Fibroblast of skin of left quadriceps (primary cell): ENCODE measurements at places on chromosomes 2 and 18.

- DNase-seq: no peak
These were observed 231.9 kb upstream of the MGAT5 start for GRCh38 chr2:134021830-134022524.

GRCh38 chr2:7539760-7540159 lies 622.5 kb downstream of the RNF144A start:
- DNase-seq: peak; percentile 82

DNA sequence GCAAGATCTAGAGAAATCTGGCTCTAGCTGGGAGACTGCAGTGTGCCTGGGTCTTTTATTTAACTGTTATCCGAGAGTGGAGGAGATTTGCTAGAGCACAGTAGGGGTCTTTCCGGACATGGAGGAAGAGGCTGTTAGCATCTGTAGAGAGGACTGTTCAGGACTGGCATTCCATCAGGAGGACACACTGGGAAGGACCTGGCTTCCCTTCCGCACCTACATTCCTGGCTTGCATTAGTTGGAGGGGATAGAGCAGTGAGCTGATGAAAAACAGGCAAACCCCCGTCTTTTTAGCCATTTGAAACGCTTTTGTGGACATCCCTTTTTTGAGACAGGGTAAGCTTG lies 874 bp upstream of the PIEZO2 start:
- no peak for DNase-seq

DNA sequence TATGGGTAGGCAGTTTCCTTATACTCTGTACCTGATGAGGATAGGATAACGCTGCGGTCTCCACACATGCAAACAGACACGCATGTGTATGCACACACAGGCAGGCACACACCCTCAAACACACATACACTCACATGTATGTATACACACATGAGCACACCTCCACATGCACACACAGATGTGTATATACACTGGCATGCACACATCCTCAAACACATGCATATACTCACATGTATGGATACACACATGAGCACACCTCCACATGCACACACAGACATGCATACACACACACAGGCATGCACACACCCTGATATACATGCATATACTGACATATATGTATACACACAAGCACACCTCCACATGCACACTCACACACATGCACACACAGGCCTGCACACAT lies 267.8 kb upstream of the HDAC4 start:
- DNase-seq: no peak

GRCh38 chr18:41999751-42000150 lies 44.7 kb downstream of the PIK3C3 start:
- no peak for DNase-seq

DNA sequence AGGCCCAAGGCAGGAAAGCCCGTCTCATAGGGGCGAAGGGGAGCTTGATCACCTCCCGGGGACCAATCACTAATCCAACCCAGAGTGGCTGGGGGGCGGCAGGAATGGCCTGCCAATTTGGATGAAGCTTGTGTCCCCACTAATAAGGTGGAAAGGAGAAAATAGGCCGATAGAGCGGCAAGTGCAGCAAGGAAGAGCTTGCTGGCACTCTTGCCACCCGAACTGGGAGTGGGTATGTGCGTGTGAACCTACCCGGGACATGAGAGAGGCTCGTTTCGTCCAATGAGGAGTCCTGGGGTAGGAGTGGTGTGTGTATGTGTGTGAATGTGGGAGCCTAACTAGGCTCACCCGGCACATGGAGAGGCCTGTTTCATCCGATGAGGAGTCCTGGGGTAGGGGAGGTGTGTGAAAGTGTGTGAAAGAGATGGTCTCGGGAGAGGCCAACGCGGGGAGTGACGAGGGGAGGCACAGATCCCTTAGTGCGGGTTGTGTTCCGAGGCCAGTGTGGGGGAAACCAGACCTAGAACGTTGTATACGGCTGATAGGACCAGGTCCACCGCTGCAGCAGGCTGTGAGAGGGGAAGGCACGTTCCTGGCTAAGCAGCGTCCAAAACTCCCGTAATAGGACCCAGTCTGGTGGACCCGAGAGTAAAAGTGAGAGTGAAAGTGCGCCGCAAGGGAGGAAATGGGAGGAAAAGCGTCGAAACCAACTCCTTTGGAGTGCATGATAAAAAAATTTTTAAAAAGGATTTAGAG lies 47.1 kb upstream of the SELENOI start:
- peak; percentile 15 for DNase-seq

DNA sequence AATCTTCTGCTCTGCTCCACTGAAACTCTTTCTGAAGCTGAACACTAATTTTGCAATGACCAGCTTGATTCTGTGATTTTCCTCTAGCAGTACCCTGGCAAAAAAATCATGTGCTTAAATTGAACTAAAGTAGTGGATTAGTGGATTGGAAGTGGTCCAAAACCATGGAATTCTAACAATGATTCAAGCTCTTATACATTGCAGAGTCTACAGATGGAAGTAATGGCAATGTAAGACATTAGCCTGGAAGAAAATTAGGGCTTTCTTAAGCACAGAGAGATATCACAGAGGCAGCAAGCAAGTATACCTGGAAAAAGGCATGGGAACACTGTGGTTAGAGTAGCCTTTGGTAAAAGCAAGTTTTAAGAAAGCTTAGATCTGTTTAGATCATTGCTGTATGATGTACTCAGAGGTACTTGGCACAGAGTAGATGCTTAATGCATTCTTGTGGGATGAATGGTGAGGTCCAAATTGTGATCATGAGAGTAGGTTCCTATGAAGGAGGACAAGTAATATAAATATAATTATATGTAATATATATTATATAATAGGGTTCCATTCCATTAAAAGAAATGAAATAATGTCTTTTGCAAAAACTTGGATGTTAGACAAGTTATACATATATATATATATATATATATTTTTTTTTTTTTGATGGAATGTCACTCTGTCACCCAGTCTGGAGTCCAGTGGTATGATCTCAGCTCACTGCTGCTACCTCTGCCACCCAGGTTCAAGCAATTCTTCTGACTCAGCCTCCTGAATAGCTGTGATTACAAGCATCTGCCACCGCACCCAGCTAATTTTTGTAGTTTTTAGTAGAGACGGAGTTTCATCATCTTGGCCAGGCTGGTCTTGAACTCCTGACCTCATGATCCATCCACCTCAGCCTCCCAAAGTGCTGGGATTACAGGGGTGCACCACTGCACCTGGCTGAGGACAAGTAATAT lies 172.2 kb upstream of the SCN7A start:
- DNase-seq: peak; percentile 68

GRCh38 chr2:159130302-159130701 lies 156.2 kb downstream of the WDSUB1 start:
- DNase-seq: no peak

GRCh38 chr2:26927221-26927620 lies 43.2 kb upstream of the MAPRE3 start:
- no peak for DNase-seq

DNA sequence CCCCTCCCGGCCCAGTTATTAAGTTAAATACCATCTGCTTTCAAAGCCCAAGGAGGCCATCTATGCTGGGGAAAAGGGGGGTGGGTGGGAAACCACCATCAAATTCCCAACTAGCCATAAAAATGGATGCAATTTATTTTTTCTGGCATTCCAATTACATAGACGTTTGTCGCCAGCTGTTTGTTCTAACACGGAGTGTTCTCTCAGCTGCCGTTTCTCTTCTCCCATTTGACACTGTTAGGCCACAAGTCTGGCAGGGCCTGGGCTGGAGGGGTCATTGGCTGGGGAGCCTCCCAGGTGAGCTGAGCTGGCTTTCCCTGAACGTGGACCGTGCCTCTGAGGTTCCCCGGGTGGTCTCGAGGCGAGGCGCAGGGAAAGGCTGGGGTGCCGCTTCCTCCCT lies 16.6 kb downstream of the ATOH8 start:
- no peak for DNase-seq

DNA sequence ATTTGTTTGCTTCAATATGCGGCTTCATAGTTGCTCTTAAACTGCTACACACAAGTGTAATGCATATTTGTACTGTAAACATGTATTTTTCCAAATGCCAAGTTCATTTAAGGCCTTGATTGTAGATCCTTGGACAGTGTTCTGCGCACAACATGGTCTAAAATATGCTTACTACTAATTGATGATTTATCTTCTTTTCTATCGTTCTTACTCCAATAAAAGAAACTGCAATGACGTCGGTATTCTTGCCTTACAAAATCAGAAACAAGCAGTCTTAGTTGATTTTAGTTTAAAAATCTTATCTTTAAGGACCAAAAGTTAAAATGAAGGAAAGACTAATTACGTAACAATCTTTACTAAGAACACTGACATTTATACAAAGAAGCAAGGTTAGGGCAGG lies 224.3 kb upstream of the SMAD7 start:
- no peak for DNase-seq

GRCh38 chr2:42114091-42114490 lies 55.1 kb upstream of the EML4 start:
- no peak for DNase-seq

DNA sequence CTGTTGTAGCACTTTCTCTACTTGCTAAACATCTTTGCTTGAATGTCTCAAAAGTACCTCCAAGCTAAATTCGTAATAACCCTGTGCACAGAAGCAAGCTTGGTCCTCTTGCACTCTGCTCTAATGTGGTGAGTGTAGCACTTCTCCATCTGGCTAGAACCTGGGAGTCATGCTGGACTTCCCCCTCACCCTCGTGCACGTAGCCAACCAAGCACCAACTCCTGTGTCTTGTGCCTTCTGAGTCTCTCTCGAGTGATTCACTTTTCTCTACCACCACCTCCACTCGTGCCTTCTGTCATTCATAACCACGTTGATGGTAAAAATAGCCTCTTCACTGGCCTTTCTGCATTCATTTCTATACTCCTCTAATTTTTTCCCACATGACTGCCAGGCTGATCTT lies 91.9 kb upstream of the KCNE4 start:
- no peak for DNase-seq

- no peak for DNase-seq
These were observed 332.8 kb upstream of the SOX11 start for GRCh38 chr2:5359397-5359796.

DNA sequence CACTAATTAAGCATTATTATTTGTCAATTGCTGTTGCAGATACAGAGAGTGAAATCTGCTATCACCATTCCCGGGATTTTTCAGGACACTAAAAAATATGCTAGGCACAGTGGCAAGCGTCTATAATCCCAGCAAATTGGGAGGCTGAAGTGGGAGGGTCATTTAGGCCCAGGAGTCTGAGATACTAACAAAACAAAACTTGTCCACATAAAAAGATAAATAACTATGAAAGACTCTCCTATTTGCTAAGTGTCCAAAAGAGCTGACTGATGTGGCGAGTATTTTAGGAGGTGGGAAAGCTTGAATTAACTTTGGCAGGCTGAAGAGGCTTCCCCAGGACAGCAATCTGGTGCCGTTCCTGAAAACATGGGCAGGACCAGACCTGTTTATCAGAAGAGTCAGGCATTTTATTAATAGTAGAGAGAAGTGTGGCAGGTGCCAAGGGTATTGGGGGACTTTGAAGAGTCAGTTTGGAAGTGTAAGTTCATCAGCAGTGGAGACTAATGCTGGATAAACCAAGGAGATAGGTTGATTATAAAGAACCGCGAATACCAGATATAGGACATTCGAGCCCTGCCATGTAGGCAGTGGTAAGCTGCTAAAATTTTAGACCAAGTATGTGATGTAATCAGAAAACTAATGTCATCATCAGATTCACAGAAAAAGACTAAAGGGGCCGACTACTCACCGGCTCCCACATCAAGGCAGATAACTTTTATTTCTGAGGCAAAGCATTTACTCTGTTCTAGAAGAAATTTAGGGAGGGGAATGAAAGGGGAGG lies 201.8 kb downstream of the EPHA4 start:
- DNase-seq: no peak

DNA sequence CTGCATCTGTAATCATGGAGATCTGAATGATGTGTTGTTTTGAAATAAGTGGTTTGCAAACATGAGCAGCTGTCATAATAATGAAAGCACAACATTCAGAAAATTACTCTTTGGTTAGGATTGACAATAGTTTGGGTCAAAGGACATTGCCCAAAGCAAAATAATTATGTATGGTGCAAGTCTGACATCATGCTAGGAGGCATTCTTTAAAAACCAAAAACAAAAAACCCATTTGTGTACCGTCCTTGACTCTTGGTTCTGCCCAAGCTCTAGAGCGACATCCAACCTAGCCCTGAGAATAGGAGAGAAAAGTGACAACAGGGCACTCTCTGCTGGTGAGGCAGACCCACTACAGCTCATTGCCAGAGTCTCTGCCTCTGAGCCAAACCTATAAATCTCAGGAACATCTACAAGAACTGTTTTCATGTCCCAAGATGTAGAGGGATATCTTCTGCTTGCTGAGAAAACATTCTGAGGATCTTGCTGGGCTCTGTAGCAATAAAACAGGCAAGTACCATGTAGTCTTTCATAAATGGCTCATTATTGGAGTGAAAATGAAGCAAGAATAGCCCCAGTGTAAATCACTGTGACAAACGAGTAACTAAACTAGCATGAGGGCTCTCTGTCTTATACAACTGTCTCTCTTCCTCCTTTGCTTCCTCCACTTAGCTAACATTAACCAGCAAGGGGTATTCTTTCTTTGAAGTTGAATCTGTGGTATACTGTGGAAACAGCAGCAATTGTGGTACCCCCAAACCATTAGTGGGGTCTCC lies 266.8 kb upstream of the CXCR4 start:
- no peak for DNase-seq

DNA sequence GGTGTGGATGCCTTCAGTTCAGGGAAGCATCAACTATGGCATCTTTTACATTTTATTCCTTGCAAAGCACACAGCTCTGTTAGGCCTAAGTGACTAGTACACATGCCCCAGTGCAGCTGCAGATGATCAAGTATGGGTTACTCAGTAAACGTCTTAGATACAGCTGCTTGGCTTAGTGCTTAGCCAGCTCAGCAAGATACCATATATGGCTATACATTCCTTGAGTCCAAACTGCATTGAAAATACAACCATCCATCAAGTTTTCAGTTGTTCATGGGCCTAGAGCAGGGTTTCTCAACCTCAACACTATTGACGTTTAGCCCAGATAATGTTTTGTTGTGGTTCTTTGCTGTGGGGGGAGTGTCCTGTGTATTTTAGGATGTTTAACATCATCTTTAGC lies 769.9 kb downstream of the TSN start:
- peak; percentile 25 for DNase-seq

GRCh38 chr2:29733965-29734364 lies 187.4 kb downstream of the ALK start:
- DNase-seq: no peak

- DNase-seq: no peak
These were observed 424.8 kb upstream of the ZEB2 start for GRCh38 chr2:144944546-144945220.

GRCh38 chr2:73827018-73827417 lies 1.7 kb upstream of the STAMBP start:
- no peak for DNase-seq

GRCh38 chr2:216195565-216196029 lies 86.4 kb downstream of the XRCC5 start:
- peak; percentile 74 for DNase-seq

DNA sequence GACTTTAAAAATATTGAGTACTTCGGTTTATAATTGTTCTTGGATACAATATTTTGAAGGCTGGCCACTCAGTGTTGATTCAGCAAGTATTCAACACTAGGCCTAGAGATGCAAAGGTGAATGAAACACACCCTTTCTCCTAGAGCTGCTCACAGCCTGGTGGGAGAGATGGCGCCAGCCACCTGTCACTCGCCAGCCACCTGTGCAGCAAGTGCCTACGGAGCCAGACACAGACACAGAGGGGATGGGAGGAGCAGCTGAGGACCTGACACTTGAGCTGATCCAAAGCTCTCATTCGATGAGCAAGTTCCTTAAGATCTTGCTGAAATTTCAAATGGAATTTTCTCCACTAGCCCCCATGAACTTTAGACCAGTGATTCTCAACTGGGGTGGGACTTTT lies 151.1 kb upstream of the RIOK3 start:
- no peak for DNase-seq
